ENCODE measurements at places on chromosomes 6 and 20.

- DNase-seq, result no peak
Measured at GRCh38 chr6:13885601-13886000, 39.2 kb upstream of the RNF182 start.

DNA sequence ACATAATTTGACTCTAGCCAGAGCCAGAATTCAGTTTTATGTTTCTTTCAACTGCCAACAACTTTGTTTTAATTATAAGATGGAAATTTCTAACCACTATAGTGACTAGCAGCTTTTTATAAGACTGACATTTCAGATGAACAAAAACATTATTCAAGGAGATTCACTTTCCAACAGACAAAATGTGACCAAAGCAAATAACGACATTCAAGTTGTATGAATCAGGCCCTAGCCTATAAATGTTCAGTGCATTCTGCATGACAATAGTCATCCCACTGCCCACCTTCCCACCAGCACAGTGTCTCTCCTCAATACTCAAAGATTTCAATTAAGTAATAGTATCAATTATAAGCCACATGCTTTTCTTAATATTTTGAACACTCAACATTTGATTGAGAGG is 200.7 kb downstream of the KHDC1L start:
- no peak for DNase-seq

GRCh38 chr6:317448-318144 is 25.3 kb downstream of the DUSP22 start:
- DNase-seq, result no peak

- DNase-seq, result no peak
Measured at GRCh38 chr20:63362436-63363009, 1.4 kb upstream of the CHRNA4 start.

DNA sequence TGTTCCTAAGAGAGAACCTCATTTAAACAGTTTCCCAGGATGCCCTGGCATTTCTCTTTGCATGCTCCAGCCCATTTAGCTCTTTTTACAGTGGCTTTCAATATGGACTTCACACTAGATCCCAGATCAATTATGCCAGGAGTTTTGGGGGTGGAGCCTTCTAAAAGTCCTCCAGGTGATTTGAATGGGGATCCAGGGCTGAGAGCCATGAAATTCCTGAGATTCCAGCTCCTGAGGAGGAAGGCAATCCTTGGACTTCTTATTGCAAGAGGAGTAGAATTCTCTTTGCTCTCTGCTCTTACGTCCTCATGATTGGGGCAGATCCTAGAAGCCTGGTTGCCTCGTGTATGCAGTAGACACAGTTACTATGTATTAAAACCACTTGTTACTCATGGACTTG is 184.2 kb downstream of the DHX35 start:
- no peak for DNase-seq

DNA sequence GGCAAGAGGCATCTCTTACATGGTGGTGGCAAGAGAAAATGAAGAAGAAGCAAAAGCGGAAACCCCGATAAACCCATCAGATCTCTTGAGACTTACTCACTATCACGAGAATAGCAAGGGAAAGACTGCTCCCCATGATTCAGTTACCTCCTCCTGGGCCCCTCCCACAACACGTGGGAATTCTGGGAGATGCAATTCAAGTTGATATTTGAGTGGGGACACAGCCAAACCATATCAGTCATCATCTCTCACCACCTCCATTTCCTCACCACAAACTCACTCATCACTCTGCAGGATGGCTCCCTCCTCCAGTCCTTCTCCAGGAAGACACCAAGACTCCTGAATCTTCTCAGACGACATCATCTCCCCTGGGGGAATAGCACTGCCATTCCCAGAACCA is 25.8 kb upstream of the SLC16A10 start:
- DNase-seq, result no peak

- no peak for DNase-seq
Measured at GRCh38 chr20:11338496-11339306, 579.0 kb upstream of the BTBD3 start.

DNA sequence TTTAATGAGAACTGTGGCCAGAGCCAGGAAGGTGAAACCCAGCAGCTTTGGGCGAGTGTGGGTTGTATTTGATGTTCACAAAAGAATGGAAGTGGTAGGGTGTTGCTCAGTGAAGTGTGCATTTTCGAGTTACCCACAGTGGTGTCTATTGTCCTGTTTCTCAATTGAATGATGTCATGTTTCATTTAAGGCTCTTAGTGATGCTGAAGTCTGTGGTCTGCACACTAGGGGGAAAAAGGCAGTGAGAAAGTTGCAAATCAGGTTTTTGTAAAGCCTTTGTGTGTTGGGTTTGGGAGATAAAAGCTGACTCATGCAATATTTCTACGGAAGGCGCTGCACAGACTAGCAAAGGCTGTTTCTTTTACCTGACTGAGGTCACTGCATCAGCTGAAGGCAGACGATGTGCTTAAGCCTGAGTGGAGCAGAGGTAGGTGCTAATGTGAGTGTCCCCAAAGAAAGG is 121.1 kb downstream of the PLEKHG1 start:
- no peak for DNase-seq

DNA sequence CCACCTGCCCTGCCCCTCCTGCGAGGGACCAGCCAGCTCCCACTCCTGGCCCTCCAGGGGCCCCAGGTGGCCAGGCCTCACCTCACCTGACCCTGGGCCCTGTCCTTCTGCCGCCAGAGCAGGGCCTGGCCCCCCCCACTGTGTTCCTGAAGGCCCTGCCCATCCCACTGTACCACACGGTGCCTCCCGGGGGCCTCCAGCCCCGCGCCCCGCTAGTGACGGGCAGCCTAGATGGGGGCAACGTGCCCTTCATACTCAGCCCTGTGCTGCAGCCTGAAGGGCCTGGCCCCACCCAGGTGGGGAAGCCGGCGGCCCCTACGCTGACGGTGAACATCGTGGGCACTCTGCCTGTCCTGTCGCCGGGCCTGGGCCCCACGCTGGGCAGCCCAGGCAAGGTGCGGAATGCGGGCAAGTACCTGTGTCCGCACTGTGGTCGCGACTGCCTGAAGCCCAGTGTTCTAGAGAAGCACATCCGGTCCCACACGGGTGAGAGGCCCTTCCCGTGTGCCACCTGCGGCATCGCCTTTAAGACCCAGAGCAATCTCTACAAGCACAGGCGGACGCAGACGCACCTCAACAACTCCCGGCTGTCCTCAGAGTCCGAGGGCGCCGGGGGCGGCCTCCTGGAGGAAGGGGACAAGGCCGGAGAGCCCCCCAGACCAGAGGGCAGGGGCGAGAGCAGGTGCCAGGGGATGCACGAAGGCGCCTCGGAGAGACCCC is 27.6 kb downstream of the ZNF831 start:
- DNase-seq, result no peak

DNA sequence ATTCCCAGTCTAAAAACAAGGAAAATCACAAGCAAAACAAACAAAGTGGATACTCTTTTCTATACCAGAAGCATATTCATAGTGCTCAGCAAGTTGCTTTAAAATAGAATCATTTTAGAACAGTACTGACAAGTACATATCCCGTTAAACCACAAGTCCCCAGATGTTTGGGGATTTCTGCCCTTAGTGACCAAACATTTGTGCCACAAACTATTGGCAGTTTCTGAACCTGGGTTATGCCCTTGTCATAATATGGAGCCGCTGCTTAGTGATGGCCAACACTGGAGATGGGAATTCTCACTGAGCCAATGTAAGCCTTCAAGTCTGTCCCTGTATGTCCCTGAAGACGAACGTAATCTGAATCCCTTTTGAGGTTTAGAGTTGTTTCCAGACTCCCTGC is 436.7 kb upstream of the JAG1 start:
- no peak for DNase-seq

DNA sequence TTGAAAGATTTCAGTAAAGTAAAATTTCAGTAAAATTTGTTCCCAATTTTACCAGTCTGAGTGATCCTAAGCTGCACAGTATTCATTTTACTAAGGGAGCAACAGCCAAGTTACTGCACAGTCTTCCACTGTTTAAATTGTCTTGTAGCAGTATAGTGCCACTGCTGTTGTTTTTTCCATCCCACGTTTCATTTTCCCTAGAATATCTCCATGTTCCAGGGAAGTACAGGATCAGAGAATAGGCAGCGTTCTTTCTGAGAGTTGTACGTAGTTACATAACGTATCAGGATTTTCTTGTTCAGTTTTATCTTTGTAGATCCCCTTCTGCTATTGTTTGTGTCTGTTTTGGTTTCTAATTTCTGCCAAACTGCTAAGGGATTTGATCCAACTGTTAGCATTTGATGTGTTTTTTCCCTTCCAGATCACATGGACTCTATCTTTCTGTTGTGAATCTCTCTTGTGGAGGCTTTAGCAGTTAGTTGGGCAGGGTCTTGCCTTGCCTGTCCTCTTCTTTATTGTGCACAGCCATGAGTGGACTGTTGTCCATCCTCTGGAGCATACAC is 38.4 kb downstream of the BCKDHB start:
- DNase-seq, result no peak

DNA sequence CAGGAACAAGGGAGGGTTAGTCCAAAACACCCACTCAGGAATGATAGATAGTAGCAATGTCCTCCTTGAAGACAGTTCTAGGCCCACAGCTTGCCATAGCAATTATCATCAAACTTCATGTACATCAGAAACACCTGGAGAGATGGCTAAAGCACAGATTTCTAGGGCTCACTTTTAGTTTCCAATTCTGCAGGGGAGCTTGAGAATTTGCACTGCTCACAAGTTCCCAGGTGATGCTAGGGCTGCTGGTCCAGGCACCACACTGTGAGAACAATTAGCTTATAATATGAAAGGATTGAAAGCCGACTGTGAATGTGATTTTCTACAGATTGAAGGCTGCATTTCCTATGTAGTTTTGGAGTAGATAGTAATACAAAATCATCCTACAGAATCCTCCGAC is 3.5 kb downstream of the DEFB126 start:
- no peak for DNase-seq

GRCh38 chr6:25556516-25556915 is 95.5 kb upstream of the SCGN start:
- DNase-seq, result peak; percentile 67

- DNase-seq, result no peak
Measured at GRCh38 chr6:45982280-45983036, 33.2 kb downstream of the CLIC5 start.

DNA sequence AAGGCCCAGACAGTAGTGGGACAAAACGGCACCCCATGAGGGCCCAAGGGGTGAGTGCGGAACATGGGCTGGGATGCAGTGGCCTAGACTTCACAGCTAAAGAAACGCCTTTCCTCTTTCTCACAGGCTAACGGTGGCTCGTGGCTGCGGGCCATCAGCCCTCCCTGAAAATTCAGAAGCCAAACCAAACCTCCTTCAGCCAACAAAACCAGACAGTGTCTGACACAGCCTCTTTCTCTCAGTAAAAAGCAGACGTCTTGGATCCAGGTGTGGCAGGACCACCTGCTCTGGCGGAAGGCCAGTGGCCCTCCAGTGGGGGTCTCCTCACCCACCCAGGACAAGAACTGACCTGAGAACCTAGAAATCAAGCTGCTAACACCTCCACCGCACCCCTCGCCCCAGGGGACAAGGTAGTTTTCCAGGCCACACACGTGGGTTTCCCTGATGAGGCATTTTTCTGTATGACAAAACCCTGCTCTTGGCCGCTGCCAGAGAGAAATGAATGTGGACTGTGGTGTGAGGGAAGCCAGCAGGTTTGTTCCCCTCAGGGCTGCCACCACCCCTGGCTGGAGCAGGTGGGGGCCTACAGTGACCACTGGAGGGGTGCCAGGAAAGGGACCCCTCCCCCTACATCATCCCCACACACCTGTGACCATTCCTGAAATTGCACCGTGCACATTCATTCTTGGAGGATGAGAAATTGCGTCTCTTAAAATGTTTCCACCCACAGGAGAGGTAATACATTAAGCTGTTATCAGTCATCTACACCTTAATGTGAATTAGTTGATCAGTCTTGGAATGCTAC is 76.8 kb upstream of the PIM1 start:
- no peak for DNase-seq

- DNase-seq, result no peak
Measured at GRCh38 chr20:55394592-55394991, 610.7 kb downstream of the CBLN4 start.

DNA sequence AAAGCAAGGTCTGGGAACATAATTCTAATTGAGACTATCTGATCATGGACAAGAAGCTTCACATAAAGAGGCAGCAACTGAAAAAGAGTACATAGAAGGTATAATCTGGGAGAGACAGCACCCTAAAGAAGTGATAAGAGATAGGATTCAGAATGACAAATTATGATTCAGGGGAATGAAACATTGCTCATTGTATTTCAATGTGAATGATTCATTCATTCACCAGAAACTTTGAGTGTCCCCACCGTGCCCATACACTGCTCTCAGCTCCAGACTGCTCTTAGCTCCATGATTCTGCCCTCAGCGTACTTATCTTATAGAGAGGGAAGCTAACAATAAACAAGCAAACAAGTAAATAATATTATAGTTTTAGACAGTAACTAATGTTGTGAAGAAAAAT is 329.3 kb upstream of the IRAK1BP1 start:
- no peak for DNase-seq

GRCh38 chr6:89963391-89963790 is 69.1 kb downstream of the GJA10 start:
- no peak for DNase-seq

- DNase-seq, result no peak
Measured at GRCh38 chr6:104332364-104332763, 527.4 kb downstream of the HACE1 start.

GRCh38 chr20:32986331-32986966 is 17.8 kb downstream of the SUN5 start:
- DNase-seq, result no peak

DNA sequence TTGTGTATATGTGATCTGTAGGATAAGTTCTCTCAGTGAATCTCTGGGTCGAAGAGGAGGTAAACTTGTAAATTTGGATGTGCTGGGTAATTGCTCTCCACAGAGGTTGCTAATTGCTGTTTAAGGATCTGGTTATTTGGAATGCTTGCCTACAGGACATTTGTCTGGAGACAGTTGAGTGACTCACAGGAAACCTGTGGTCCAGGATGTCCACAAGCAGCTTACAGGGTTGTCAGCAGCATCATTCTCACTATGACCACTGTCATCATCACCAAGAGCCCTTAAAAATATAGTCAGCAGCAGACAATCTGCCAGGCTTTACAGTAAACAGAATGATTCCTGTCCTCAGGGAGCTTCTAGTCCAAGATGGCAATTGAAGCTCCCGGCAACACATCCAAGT is 31.2 kb upstream of the KCNK5 start:
- no peak for DNase-seq

DNA sequence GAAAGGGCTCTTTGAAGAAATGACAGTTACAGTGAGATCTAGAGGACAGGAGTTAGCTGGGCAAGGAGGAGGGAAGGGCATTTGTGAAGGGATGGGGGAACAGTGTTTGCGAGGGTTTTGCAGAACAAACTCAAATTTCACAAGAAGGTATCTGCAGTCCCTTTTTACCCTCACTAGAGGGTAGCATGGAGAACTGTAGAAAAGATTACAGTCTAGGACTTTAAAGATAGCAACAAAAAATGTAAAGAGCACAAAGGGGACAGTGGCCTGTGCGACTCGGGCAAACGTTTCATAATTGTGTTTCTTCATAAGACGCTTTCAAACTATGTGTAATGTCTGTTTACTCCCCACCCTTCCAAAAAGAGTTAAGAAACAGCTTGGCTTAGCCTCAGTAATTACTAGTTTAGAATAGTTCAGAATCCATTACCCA is 21.2 kb upstream of the ASXL1 start:
- no peak for DNase-seq

- no peak for DNase-seq
Measured at GRCh38 chr6:130524552-130524951, 158.7 kb downstream of the TMEM200A start.
